Mammary epithelial cell (primary cell): ENCODE measurements at places on chromosomes 2 and 18. TPM values are rescaled to one million over a fixed set of nuclear protein-coding genes. Genes with fewer than 3 reads are reported as not detected.

- no peak for DNase-seq
These were observed 199.9 kb downstream of the PMAIP1 start for GRCh38 chr18:60099709-60100108.

DNA sequence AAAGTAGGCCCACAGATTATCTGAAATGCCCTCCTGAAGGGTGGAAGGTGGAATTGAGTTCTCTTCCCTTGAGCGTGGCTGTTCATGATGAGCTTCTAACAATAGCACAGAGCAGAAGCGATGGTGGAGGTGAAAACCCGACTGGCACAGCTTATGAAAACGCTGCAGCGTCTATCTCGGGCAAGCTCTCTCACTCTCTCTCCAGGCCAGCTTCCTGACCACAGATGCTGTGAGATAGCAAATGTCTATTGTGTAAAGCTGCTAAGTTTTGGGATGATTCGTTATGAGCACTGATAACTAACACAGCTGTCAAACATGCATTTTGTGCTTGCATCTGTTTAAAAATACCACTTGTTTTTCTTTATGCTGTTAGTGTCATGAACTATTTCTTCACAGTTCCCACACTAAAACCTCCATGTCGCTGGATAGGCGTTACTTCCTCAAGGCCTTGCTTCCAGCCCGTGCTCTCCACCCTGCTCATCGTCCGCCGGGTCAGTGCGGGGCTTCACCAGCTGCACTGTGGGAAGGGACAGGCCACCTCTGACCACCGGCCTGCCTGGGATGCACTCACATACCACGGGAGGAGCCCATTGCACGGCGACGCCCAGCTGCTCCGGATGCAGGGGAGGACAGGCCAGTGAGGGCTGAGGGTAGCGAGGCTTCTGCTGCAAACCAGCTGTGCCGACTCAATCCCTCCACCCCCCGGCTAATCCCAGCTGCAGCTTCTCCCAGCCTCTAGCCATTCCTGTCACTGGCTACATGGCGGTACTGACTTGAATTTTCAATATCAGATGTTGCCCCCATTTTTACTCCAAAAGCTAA is 60.0 kb upstream of the OTOS start:
- DNase-seq = no peak

DNA sequence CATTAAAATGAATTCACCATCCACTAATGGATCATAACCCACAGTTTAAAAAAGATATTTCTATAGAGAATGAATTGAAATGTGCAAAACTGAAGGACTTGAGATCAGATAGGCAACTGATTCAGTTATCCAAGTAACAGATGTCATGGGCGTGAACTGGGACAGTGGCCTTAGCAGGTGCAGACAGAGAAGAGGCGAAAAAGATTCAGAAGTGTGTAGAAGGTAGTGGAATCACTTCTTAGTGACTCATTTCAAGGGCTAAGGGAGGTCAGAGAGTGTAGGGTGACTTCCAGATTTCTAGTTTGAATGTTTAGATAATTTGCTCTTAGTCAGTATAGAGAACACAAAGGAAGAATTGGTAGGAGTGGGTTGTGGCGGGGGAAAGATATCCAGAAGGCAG is 79.7 kb downstream of the EHBP1 start:
- peak; percentile 11 for DNase-seq

ARL5A gene
- 19.7 TPM for polyA plus RNA-seq

UGT1A1 gene
- polyA plus RNA-seq = 0.03 TPM

DNA sequence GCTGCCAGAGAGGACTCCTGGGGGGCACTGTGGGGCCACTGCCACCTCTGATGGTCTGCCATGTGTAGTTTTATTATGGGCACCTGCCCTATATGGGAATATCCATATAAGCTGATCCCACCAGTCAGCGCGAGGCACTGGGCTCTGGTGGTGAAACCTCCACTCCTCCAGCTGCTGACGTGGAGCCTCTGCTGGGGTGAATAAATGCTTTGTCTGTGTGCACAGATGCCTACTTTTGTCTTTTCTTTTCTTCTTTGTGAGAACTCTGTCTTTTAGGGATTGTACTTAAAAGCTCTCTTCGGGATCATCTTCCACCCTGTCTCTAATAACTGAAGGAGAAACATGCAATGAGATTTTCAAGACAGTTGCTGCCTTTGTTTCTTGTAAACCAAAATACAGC is 68.9 kb upstream of the NCK2 start:
- no peak for DNase-seq

- peak; percentile 16 for DNase-seq
These were observed 142.9 kb downstream of the PKP4 start for GRCh38 chr2:158599609-158600008.

GRCh38 chr2:82939211-82939610 is 1519.9 kb downstream of the SUCLG1 start:
- no peak for DNase-seq

RNF138 gene
- 22.5 TPM for polyA plus RNA-seq

HMSD gene
- 0.05 TPM for polyA plus RNA-seq

EVX2 gene
- polyA plus RNA-seq = not detected

DNA sequence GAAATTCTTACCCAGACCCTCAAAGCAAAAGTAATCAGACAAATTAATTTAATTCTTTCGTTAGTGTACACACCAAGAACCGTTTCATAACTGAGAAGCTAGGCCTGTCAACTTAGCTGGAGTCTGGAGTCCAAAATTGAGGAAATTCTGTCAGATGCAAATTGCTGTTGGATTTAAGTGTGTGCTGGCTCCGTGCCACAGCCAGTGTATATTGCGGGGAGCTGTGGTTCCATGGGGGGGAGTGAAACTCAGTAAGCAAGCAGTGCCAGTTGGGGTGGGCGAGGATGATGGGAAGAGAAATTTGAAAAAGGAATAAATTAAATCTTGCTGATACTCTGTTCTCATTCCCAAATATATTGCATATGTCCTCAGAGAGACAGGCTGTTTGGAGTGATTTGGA is 4.0 kb downstream of the ARPC2 start:
- DNase-seq = no peak

DNA sequence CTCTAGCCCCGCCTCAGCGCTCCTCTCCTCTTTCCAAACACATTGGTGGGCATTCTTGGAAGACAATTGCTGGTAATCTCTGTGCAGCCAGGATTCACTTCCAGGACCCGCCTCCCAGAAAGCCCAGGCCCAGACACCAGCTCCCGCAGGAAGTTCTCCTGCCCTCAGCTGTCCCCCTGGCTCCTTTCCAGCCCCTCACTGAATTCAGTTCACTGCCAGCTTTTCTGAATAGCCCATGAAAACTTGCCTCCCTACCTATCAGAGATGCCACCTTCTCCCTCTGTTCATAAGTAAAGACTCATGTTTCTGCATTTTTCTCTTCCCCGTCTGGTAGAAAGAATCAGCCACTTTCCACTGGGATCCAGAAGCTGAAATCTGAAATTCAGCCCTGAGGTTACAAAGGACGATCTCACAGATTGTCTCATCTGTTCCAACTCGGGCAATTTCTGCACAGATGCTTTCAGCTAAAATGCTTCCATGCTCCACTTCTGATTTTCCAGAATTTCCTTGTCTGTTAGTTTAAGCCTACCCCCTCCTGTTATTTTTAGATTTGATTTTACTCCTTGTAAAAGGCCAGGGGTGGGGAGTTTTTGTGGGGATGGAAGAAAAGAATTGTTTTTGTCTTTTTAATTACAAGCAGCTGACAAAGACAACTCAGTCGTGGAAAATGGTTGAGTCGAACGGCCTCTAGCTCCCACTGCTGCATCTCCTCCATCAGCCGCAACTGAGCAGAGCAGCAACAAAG is 98.1 kb downstream of the SP3 start:
- no peak for DNase-seq

MAPK4 gene
- polyA plus RNA-seq = 0.01 TPM

DNA sequence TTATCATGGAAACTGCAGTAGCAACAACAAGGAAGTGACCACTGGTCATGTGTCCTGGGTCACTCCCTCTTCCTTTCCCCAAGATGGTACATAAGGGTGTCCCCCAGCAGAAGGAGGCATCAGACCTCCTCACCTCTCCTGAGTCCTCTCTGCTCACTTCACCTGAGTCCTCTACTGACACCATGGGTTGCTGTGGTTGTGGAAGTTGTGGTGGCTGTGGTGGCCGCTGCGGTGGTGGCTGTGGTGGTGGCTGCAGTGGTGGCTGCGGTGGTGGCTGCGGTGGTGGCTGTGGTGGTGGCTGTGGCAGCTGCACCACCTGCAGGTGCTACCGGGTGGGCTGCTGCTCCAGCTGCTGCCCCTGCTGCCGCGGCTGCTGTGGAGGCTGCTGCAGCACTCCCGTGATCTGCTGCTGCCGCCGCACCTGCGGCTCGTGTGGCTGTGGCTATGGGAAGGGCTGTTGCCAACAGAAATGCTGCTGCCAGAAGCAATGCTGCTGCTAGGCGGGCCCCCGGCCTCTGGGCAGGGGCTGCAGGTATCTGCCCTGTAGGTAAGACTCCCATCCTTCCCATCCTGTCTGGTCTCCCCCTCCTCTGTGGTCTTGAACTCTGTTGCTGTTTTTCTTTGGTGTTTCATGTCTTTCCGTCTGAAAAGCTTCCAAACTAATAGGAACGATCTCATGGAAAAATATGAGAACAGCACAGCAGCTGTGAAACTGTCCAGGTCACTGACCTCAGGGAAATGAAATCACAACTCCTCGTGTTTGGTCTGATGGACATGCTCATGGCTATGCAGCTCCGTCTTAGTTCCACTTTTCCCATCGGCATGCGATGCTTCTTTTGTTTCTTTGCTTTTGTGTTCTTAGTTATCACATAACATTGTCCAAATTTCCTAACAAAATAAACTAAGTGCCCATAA is at the start of gene SCYGR4:
Gene SCYGR4, plus strand, starts transcription at position 183 of the 915 bp plus-strand sequence. Its CDS starts 0 bp downstream, at position 183.
- no peak for DNase-seq

GPC1 gene
- polyA plus RNA-seq = 178 TPM

REV1 gene
- polyA plus RNA-seq = 17.9 TPM

XDH gene
- polyA plus RNA-seq = 45.1 TPM

- no peak for DNase-seq
These were observed 27.9 kb downstream of the PUM2 start for GRCh38 chr2:20322527-20323300.

NGEF gene
- polyA plus RNA-seq = 0.71 TPM

CIB4 gene
- not detected for polyA plus RNA-seq

CRYBA2 gene
- 0.12 TPM for polyA plus RNA-seq

KIF1A gene
- polyA plus RNA-seq = not detected

DNA sequence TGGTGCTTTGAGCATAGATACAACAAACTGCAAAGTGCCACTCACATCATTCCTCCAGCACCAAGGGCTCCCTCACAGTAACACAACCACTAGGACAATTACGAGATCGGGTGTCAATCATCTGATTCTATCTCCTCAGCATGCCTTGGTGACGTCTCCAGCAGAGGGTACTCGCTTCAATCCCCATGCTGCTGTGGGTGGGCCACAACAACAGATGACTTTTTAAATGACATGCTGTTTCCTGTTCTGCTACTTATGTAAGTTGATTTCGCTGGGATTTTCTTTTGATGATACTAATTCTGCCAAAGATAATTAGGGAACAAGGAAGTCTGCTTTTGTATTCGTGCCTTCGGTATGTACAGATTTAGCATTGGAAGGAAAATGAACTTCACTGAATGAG is 1113.0 kb downstream of the BCL11A start:
- no peak for DNase-seq
